BJ (cell line): ENCODE measurements at places on chromosomes 2 and 18. TPM values are rescaled to one million over a fixed set of nuclear protein-coding genes. Genes with fewer than 3 reads are reported as not detected.
A peak's percentile ranks its signal among the peaks of the same experiment; 100 is the strongest.

- DNase-seq = no peak
Observed at GRCh38 chr2:174336501-174337336, 2.0 kb downstream of the SP9 start.

- no peak for DNase-seq
Observed at GRCh38 chr18:55317324-55317723, 270.7 kb downstream of the TCF4 start.

GRCh38 chr18:79901665-79902064, 49.8 kb downstream of the SLC66A2 start:
- DNase-seq = no peak

DNA sequence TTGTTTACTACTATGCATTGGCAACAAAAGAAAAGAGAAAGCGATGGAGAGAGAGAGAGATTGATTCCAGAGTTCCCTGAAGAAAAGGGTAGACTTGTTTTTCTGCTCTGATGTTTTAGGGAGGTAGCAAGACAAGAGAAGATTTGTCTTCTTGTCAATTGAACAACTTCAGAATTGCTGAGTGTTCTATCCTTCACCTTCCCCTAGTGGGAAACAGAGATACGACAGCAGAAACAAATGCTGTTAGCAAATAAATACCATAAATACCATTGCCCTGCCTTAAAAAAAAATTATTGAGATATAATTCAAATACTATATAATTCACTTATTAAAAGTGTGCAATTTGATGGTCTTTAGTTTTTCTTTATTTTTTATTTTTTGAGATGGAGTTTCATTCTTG, 26.2 kb upstream of the CCDC150 start:
- no peak for DNase-seq

GRCh38 chr2:105038383-105039061, 653 bp downstream of the MRPS9 start:
- no peak for DNase-seq

- no peak for DNase-seq
Observed at GRCh38 chr18:52325997-52326396, 14.0 kb upstream of the DCC start.

GRCh38 chr2:113976277-113976928, 86.5 kb downstream of the ACTR3 start:
- no peak for DNase-seq

DNA sequence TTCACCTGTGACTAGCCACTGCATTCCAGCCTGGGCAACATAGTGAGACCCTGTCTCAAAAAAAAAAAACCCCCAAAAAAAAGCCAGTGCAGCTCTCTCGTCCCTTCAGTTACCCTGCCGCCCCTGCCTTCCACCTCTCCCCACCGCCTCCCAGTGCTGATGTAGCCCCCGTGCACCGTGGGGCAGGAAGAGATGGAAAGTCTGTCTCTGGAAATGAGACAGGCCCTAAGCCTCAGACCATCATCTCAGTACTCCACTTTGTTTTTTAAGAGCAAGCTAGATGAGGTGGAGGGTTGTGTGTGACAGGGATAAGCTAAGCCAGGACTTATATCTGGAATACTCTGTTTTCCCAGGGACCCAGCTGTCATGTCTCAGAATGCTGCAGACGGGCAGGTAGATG, 32.0 kb downstream of the MERTK start:
- no peak for DNase-seq

- DNase-seq = no peak
Observed at GRCh38 chr18:12302391-12303147, 5.5 kb upstream of the TUBB6 start.

- no peak for DNase-seq
Observed at GRCh38 chr2:84652431-84652830, 136.1 kb downstream of the DNAH6 start.

DNA sequence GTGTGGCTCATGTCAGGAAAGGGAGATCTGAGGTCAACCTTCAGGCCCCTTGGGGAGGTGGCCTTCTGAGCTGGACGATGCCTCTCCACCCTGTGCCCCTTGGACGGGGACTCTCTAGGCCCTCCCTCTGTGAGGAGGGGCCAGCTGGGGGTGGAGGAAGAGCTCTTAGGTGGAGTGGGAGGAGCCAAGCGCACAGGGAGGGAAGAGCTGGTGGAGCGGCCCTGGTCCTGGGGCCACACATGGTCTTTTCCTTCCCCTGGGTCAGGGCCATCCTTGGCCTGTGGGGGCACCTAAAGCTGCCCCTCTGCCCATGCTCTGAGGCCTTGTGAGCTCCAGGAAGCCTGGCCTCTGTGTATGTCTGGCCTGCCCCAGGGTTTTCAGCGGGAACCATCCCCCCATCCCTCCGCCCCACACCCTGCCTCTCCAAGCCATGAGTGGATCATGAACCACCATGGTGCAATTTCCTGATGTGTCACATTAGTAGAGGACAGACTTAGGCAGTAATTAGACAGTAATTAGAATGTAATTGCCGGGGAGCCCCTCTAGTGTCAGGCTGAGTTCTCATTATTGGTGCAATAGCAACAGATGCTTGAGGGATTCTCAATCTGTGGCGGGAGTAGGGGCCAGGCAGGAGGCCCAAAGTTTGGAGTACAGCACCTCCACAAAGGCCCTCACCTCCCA, 63.0 kb downstream of the GLI2 start:
- DNase-seq = no peak

DNA sequence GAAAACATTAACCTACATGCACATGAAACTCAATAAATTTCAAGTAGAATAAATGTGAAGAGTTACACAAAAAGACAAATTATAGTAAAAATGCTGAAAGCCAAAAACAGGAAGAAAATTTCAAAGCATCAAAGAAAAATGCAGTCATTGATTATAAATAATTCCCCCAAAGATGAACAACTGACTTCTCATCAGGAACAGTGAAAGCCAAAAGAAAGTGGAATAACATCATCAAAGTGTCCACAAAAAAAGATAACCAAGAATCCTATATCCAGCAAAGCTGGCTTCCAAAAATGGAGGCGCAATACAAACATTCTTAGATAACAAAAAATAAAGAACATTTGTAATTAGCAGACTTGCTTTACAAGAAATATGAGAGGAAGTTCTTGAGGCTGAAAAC, 161.6 kb downstream of the CMPK2 start:
- DNase-seq = no peak

- DNase-seq = no peak
Observed at GRCh38 chr2:237324837-237325236, 89.1 kb downstream of the COL6A3 start.

GRCh38 chr2:40210968-40211353, 240.9 kb downstream of the SLC8A1 start:
- no peak for DNase-seq

DNA sequence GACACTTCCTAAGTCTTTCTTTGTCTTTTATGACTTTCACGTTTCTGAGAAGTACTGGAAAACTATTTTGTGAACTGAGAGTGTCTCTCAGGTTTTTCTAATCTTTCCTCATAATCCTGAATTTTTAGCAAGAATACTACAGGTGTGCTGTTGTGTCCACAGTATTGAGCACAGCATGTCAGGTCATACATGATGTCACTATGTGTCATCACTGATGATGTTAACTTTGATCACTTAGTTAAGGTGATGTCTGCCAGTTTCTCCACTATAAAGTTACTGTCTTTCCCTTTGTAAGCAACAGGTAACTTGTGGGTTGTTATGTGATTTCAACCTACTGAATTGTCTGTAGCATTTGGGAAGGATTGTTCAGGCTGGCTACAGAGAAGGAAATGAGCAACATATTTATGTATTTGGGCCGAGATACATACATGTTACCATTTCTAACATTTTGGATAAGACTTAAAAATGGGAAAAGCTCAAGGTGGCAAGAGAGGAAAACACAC, 11.1 kb downstream of the MATN3 start:
- no peak for DNase-seq

DNA sequence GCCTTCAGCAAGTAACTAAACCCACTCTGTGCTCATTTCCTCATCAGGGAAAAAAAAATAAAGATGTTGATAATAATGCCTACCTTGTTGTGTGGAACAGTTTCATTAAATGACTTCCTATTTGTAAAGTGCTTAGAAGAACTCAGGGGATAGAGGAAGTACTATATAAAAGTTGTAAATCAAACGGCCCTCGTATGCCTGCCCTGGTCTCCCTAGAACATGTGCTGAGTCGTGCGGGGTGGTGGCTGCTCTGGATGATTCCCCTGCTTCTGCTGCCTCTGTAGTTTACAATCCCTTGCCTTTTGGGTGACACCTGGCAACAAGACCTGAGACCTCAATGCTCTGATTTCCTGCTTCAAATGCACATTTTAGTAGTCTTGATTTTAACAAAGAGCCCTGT, 170.0 kb downstream of the CERS6 start:
- no peak for DNase-seq

- DNase-seq = no peak
Observed at GRCh38 chr2:46615986-46616485, 136.7 kb downstream of the TMEM247 start.

GRCh38 chr18:26574958-26575864, 26.9 kb upstream of the KCTD1 start:
- peak; percentile 32 for DNase-seq

DNA sequence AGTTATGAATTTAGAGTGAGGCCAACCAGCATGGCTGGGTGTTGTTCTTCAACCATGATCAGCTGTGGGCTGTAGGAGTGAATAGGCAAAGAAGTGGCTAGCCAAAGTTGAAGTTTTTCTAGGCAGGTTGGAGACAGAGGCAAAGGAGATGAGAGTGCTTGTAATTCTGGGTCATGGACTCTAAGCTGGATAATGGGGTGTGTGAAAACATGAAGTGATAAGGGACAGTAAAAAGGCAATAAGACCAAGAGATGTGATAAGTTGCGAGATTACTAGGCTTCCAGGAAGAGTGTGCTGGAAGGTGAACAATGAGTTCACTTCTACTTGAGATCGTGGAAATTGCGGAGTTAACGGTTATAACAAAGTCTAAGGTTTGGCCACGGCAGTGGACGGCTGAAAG, 118.6 kb upstream of the RNF152 start:
- DNase-seq = no peak

DNA sequence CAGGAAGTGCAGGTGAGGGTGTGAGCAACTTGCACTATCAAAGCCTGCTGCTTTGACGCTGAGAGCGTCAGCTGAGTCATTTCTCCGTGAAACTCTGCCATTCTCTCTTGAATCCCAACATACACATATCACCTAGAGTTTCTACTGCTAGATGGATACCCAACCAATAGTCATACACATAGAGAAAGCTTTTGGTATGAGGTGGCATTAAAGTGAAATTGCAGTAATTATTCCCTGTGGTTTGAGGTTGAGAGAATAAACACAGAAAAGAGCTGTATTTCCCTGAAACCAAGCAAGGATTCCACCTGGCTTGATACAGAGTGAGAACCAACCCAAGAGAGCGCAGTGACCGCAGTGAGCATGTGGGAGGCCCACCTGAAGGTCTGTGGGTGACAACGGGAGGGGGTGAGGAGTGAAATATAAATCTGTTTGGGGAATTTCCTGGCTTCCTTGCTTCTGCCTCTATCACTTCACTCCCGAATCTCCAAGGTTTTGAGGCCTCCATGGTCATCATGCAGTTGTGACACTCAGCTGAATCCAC, 28.8 kb upstream of the TMEM18 start:
- DNase-seq = no peak

- no peak for DNase-seq
Observed at GRCh38 chr2:179181002-179181401, 83.6 kb downstream of the SESTD1 start.

AKAIN1 gene
- polyA plus RNA-seq = not detected in 2 replicates

CPSF3 gene
- 12.5 and 31.5 TPM in 2 replicates for polyA plus RNA-seq

CAPN14 gene
- 0.10 TPM in 2 replicates for polyA plus RNA-seq

WDR33 gene
- 14.8 and 27.4 TPM in 2 replicates for polyA plus RNA-seq

IL18R1 gene
- 0.11 TPM in 1 of 2 replicates, not detected in the other for polyA plus RNA-seq

POTEC gene
- not detected in 2 replicates for polyA plus RNA-seq

BCL2 gene
- 0.15 and 0.16 TPM in 2 replicates for polyA plus RNA-seq

STPG4 gene
- 0.06 TPM in 2 replicates for polyA plus RNA-seq

LRP2 gene
- not detected in 2 replicates for polyA plus RNA-seq

ADD2 gene
- not detected in 2 replicates for polyA plus RNA-seq

SP140L gene
- 8.7 and 11.4 TPM in 2 replicates for polyA plus RNA-seq
